ENCODE measurements at places on chromosomes 2 and 18.

DNA sequence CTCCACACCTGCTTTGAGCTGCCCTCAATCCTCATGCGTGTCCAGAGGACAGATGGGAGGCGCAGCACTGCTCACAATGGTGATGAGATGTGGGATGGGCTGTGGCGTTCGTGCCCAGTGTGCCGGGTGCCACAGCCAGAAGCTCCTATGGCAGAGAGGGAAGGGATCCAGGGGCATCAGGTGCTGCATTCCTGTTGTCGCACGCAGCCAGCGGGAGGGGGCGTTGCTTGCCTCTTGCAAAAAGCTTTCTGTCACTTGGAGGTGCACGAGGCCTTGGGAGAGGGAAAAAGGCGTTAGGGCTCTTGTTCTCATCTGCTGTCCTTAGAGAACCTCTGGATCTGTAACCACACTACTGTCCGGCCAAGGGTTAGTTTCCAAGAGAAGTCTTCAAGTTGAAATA lies 29.2 kb upstream of the ALLC start:
- DNase-seq: no peak

DNA sequence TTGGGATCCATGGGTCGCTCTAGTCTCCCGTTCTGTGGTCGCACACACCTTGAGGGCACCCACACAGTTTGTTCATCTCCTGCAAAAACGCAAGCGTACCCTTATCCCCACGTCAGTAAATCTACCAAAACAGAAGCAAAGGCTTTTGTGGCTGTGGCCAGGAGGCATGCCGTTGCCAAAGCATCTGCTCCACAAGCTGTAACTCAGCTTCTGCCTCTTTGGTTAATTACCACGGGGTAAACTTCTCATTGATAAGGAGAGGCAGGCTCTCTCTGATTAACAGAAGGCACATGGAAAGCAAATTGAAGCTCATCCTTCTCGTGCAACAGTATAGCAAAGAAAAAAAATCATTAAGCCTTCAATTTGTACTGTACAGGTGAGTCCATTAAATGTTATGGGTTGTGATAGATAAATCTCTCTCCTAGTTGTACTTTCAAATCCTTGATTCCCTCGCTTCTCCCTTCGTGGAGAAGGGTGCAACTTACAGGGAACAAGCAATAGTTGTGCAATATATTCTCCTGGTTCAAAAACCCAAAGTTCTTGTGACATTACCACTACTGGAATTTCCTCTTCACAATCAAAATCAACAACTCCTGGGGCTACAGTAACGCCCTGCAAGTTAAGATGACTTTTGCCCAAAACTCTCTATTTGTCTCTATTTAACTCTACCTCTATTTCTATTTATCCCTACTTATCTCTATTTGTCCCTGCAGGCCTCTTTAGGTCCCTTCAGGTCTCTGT lies 10.3 kb downstream of the PECR start:
- DNase-seq: no peak

GRCh38 chr2:240033330-240033678 lies 3.1 kb upstream of the OR6B2 start:
- DNase-seq: no peak

- DNase-seq: no peak
These were observed 4.0 kb downstream of the ARPC2 start for GRCh38 chr2:218221000-218221399.

- no peak for DNase-seq
These were observed 175.7 kb upstream of the PGAP1 start for GRCh38 chr2:197102231-197102630.

All from activated T-helper 1 cell treated with anti-CD3 and anti-CD28 coated beads, Interleukin-2, amount 50 U/mL, for 16 hours (primary cell).